ENCODE measurements at places on chromosomes 4 and X.

DNA sequence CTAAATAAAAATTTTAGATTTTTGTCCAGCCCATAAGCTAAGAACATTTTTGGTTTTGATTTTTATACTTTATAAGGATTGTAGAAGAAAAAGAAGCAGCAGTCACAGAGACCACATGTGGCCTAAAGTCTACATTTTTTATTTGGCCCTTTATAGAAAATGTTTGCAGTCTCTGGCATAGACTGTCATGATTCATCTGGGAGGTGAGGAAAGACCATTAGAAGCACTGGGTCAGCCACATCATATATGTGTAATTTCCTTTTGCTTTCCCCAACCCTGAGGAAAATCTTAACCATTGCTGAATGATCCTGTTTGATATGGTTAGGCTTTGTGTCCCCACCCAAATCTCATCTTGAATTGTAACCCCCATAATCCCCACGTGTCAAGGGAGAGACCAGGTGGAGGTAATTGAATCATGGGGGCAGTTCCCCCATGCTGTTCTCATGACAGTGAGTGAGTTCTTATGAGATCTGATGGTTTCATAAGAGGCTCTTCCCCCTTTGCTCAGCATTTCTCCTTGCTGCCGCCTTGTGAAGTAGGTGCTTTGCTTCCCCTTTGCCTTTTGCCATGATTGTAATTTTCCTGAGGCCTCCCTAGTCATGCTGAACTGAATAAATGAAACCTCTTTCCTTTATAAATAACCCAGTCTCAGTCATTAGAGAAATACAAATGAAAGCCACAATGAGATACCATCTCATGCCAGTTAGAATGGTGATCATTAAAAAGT is 12.1 kb upstream of the COPS4 start:
- no peak for DNase-seq

DNA sequence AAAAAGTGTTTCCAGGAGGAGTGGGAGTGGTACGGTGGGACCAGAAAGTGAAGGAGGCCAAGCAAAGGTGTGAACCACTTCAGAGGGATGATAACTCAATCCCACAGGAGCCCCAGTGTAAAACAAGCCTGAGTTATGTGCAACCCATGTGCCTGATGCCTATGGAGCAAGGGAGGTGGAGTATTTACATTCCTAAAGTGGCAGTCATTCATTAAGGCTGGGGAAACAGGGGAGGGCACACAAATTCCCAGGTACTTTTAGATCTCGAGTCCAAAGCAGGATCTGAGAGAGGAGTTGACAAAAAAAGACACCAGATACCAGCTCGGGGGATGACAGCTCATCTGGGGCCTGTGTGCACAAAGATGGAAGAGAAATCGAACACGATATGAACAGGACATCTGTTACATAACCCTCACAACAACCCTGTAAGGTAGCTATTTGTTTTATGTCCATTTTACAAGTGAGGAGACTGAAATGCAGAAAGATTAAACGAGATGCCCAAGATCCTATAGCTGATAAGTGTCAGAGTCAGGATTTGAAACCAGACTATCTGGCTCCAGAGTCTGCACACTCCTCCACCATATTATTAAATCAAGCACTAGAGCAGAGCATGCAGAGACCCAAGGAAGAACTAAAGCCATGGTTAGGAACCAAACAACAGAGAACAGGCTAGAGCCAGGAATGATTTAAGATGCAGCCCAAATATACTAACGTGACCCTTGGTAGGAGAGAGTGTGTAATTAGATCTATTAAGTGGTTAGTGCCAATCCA is 91.9 kb upstream of the MAPK10 start:
- DNase-seq = no peak

DNA sequence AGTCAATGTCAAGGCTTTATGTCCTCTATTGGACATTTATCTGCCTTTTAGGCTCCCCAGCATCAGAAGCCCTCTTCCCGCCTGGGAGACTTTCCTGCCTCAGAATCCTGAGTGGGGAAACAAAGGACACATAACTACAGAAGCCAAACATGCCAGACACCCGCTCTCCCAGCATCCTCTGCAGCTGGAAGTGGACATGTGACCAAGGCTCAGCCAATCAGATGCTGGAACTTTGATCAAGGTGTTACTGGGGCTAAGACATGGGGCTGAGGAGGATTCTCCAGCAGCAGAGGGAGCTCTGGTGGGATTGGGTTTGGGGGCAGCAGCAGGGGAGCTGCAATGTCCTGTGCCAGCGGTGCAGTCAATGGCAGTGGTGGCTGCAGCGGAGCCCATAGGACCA is 19.5 kb downstream of the SLC2A9 start:
- no peak for DNase-seq

DNA sequence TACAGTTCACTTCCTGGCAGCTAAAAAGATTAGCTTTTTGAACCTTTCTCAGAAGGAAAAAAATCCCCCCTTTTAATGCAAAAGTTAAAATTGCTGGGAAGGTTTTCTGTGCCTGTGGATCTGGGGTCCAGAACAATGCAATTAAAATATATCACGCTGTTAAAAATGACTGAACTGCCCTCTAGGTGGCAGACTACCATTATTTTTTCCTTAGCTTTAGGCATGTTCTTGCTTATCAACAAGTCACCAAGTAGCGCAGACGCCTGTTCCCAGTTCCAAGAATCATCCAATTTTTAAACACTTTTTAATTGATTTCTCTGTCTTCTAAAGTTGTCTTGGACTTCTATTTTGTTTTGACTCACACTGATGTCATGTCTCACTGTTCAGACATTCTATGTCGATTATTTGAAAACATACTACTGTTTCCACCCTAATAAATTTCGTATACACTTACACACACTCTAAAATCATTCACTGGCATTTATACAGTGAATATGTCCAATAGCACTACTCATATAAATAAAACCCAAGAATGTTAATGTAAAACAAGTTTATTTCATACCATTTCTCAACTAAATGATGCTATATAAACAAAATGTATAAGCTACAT is 661.6 kb downstream of the RAPGEF2 start:
- DNase-seq = no peak

GRCh38 chrX:118974908-118975671 is 672 bp downstream of the LONRF3 start:
- DNase-seq = no peak

- no peak for DNase-seq
These were observed 249.4 kb downstream of the ARHGAP10 start for GRCh38 chr4:147981305-147981704.

DNA sequence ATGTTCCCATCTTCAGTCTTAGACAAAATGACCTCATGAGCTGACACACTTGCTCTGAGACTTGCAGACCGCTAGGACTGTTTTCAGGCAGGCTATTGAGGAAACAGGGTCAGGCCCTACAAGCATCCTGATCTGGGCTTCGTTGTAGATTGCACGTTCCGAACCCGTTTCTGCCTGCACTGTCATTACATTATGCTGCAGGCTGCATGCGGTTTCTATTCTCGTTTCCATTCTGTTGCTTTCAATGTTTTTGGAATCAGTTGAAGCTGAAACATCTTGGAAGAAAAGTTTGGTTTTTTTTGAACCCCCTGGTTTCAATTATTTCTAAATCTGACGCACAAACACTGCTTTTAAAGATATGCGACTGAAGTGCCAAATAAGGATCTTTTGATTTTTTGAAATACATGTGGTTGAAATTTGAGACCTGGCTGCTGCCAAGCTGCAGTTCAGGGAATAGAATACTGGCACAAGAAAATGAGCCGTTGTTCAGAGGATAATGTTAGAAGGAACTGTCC is 716.1 kb upstream of the INTU start:
- no peak for DNase-seq

GRCh38 chr4:13322681-13323101 is 161.4 kb downstream of the RAB28 start:
- no peak for DNase-seq

DNA sequence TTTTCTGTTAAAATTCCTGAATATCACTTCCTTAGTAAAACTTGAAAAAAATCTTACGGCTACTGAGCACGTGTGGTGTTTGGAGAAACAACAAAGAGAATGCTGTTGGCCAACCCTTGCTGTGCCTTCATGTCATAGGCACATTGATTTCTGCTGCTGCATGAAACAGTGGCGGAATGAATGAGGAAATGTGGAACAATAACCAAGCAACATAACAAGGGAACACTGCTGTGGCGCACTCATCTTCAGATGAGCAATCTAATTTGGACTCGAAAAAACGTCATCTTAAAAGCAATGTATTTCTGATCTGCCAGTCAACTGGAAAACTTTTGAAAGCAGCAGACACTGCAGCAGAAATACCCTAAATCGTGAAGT is 51.4 kb downstream of the PROM1 start:
- no peak for DNase-seq

DNA sequence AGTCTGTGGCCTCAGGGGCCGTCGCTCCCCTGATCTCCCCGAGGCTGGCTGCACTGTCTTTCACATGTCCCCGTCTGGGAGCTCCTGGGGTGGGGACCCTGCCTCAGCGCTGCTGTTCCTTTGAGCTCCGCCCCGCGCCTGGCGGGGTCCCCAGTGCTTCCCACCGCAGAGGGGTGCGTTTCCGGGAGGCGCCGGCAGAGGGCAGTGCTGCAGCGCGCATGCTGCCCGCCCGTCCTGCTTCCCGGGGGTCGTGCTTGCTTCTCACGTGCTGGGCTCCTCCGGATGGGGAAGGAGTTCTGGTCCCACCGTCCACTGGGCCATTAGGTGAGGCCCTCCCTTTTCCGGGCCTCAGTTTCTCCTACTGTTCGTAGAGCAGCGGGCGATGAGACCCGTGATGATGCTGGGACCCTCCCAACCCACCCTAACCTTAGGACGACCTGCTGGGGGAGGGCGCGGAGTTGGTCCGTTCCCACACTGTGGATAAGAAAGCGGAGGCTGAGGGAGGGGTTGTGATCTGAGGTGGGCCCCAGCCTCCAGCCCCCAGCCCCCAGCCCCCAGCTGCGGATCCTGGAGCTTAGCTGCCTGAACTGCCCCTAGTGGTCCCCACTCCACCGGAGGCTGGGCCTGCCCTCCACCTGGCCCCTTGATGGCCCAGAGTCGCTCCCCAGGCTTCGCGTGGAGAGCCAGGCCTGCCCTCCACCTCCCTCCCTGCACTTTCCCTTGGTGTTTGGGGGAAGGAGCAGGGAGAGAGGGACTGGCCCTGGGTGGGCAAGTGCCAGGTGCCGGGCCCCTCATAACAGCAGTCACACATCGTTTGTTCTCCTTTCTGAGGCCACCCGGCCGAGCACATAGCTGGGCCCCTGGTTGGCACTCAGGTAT is 15.3 kb downstream of the CPZ start:
- peak; percentile 16 for DNase-seq

- no peak for DNase-seq
These were observed 35.5 kb upstream of the SLC4A4 start for GRCh38 chr4:71303287-71303686.

Measured in nucleus accumbens (tissue), 56 donors.